Left lobe of liver (tissue), 2 donors: ENCODE measurements at places on chromosomes 2 and 18.

DNA sequence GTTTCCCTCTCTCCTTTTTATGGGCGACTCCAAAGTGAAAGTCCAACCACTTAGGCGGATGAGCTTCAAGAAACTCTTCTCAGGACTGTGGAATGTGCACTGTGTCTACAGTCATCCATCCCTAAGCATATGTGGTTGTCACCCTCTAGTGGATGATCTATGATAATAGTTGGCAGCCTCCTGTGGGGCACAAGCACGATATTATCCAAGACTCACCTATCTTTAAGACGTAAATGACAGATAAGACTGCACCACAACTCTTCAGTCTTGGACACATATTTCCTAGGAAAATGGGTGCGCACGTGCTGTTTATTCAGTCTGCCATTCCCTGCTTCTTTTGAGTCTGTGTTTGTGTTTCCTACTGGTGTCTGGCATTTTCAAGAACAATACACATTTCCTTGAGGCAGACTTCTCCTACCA, 145.5 kb upstream of the CTAGE1 start:
- DNase-seq: no peak

GRCh38 chr2:209876211-209876610, 104.6 kb downstream of the UNC80 start:
- no peak for DNase-seq

GRCh38 chr18:79545736-79546171, 133.8 kb upstream of the CTDP1 start:
- DNase-seq: no peak

DNA sequence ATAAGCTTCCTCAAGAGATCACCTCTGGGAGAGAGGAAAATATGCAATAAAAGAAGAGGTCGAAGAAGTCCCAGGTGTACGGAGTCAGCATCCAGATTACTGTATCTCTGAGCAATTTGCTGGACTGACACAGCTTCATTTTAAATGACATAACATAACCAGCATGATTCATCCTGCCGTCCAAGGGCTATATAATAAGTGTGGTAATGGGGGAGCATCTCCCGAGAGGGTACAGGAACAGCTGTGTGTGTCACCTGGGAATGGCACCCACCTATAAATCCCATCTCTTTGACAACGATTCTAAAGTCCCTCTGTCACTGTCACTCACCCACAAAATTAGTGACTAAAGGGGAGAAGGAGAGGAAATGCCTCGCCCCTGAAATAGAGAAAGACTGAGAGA, 19.3 kb upstream of the FZD7 start:
- no peak for DNase-seq

DNA sequence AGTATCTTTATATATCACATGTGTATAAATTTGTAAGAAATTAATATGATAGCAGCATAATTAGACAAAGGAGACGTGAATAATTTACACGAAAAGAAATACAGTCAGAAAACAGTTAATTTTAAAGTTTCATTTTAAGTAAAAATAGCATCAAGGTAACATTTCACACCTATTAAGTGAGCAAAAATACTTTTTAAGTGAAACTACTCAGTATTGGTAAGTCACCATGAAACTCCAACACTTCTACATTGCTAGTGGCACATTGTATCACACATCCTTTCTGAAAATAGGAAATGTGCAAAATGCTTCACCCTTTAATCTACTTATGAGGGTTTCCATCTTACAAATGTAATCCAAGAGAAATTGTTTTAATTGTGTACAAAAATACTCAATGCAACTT, 287.9 kb upstream of the EPAS1 start:
- DNase-seq: no peak

- no peak for DNase-seq
Measured at GRCh38 chr2:15732341-15733077, 140.8 kb downstream of the DDX1 start.
